Activated naive CD4-positive, alpha-beta T cell (primary cell): ENCODE measurements at places on chromosomes 6 and 20.

DNA sequence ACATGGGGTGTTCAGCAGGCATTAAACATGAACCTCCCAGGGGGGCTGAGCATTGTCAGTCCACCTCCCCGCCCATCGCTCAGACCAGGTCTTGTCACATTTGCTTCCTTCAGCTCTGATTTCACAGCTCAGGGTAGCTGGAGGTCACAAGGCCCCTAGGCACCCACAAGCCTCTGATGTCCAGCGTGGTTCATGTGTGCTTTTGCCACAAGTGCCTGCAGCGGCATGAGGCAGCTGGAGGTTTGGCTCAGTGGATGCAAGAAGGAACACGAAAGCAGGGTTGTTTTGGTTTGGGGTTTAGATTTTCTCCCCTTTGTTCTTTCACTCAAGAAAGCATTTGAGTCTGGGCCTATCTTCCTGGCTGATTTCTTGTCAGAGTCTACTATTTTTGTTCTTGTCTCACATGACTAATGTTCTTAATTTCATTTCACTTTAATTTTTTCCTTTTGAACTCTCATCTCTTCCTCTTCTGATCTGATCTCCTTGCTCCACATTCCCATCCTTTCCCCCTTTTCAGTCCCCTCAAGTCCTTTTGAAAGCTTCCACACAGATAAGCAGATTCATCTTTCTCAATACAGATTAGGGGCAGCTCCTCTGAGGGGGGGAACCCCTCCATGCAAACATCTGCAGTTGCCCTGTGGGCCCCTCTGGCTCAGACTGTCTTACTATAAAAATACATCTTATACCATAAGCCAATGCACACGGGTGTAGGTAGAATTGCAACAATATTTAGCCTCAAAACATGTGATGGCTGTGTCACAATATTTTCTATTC, 68.1 kb upstream of the CEP85L start:
- peak; percentile 24 for DNase-seq

- DNase-seq = no peak
Observed at GRCh38 chr6:90264561-90264960, 32.1 kb downstream of the BACH2 start.

DNA sequence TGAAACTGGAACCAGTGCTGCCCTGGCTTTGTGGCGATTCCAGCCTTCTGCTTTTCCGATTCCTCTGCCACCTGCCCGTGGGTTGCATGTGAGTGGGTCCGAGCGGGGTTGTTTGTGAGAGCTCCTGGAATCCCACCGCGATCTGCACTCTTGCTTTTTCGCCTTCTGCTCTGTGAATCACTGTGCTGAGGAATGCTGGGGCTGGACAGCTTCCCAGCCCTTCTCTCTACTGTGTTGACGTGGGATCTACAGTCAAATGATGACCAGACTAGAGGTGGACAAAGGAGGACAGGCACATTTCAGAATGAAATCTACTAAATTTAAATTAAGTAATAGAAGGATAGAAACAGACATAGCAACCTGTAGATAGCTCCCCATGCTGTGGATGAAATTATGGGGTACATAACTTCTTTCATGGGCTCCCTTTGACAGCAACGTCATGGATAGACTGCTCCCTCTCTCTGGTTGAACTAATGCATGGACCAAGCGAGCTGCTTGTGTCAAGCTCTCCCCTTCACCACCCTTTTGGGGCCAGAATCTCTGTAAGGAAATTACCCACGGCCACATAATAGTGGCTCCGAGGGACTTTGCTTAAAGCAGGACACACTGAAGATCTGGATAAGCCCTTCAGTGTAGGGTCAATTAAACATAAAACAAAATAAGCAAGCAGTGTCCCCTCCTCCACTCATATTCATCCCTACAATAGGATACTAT, 2.0 kb downstream of the FNDC1 start:
- no peak for DNase-seq

GRCh38 chr20:16175322-16175961, 397.8 kb downstream of the KIF16B start:
- DNase-seq = no peak

GRCh38 chr6:129448965-129449364, 261.0 kb downstream of the ARHGAP18 start:
- DNase-seq = no peak

- no peak for DNase-seq
Observed at GRCh38 chr6:169300916-169301315, 47.3 kb upstream of the THBS2 start.

DNA sequence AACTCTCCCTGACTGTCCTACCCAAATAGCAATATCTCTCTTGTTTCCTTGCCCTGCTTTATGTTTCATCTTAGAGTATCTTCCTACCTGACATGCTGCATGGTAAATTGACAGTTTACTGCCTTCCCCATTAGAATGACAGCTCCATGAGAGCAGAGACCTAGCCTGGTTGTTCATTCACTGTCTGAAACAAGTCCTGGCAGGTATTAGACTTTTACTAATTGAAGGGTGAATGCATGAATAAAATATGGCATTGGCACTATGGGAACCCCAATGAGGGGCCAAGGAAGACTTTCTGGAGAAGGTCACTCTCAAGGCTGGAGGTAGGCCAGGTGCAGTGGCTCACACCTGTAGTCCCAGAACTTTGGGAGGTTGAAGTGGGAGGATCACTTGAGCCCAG, 3.8 kb upstream of the CITED2 start:
- no peak for DNase-seq

GRCh38 chr20:43294031-43294430, 104.3 kb upstream of the PTPRT start:
- DNase-seq = no peak

DNA sequence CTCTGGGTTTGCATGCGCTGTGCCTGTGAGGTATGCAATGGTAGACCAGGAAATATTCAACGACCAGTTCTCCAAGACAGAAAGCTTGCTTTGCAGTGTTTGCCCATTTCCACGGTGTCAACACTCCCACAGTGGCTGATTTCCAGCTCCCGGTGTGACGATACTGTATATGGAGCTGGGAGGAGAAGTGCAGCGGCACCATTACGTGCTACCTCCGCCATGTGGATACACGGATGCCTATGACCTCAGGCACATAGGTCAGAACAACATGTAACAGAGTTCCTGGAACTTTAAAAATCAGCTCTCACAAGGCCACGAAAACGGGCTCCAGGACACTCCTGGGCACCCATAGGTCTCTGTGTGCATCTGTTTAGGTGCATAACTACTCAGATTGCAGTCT, 51.1 kb downstream of the NFATC2 start:
- no peak for DNase-seq
